ENCODE measurements at places on chromosomes 3 and 15.

GRCh38 chr3:126852511-126852910, 130.4 kb upstream of the PLXNA1 start:
- DNase-seq = no peak

- no peak for DNase-seq
Observed at GRCh38 chr3:187321766-187322165, 30.2 kb upstream of the MASP1 start.

- no peak for DNase-seq
Observed at GRCh38 chr3:160454995-160455394, 5.4 kb upstream of the TRIM59 start.

DNA sequence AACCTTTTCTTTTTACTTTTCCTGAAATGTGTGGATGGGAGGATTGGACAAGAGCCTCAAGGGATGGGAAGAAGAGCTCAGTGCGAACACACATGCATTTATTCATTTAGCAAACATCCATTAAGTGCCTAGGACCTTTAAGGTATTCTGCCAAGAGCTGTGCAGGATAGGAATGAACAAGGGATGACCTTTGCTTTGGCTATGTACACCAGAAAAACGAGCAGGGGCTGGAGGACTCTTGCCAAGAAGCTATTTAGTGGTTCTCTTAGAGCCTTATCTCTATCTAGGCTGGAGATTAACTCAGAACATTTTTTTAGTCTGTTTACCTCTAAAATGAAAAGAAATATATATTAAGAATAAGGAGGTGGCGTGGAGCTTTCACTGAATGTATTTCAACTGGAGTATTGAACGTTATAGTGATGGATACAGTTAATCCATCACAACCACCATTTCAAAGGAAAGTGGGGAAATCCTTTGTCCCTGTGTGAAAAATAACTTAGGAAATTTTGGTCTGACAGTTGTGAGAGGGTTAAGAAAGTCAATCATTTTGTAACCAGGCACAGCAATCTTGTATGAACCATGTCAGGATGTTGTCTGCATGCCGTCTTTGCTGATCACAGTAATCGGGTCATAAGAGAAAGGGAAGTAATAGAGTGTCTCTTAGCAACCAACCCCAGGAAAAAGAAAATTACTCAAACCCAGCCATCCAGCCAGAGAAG, 279.0 kb downstream of the LPP start:
- no peak for DNase-seq

- no peak for DNase-seq
Observed at GRCh38 chr3:107198581-107199181, 178.6 kb upstream of the CCDC54 start.

GRCh38 chr3:55974421-55975165, 487.5 kb upstream of the WNT5A start:
- no peak for DNase-seq

GRCh38 chr3:97264180-97264579, 449.8 kb downstream of the EPHA6 start:
- no peak for DNase-seq

DNA sequence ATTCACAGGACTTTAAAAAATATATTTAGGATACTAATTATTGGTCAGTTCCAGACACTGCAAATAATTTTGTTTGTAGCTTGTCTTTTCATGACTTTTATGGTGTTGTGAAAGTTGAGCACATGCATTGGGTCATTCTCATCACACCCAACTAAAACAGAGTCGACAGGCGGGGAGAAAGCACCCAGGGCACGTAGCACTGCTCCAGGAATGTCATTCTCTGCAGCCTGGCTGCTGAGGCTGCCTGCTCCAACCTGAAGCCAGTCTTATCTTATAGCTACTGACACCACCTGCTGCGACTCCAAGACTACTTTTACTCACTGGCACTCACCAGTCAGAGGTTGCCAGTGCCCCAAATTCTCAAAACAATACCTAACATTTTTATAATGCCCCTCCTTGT, 56.9 kb downstream of the ACAD9 start:
- DNase-seq = no peak

GRCh38 chr15:52331490-52332240, 36.1 kb upstream of the MYO5C start:
- no peak for DNase-seq

DNA sequence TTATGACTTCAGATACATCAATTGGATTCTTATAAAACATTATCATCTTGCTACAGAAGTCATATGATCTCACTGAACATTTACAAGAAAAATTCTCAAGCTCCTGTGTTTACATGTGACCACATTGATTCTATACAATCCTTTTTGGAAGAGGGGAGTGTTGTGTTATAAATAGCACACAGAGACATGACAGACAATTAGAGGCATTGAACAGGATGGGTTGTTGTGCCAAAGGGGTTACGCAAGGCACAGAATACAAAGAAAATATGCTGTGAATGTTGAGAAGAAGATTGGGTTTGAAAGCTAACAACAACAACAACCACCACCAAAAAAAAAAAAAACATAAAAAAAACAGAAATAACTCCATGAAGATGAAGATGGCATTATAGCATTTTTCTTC, 32.5 kb upstream of the TBL1XR1 start:
- no peak for DNase-seq

GRCh38 chr3:37833302-37834186, 28.1 kb upstream of the CTDSPL start:
- no peak for DNase-seq

DNA sequence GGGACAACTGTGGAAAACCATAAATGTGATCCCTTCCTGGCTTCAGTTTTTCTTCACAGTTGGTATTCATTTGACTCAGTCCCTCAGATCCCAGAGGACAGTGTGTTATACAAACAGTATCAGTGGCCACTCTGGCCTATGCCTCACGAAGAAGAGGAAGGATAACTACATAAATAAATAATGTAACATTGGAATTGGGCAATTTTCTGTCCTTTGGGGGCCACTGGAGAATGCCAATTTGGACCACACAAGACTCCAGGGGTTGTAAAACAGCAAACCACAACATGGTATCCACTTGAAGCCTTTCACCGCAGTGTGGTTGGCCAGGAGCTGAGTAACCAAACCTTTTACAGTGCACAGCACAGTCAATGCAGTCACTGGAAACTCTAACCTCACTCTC, 1077.0 kb downstream of the ROBO2 start:
- DNase-seq = no peak

GRCh38 chr15:23013681-23014080, 25.7 kb downstream of the TUBGCP5 start:
- DNase-seq = no peak

- DNase-seq = no peak
Observed at GRCh38 chr15:77688266-77688665, 55.6 kb upstream of the LINGO1 start.

DNA sequence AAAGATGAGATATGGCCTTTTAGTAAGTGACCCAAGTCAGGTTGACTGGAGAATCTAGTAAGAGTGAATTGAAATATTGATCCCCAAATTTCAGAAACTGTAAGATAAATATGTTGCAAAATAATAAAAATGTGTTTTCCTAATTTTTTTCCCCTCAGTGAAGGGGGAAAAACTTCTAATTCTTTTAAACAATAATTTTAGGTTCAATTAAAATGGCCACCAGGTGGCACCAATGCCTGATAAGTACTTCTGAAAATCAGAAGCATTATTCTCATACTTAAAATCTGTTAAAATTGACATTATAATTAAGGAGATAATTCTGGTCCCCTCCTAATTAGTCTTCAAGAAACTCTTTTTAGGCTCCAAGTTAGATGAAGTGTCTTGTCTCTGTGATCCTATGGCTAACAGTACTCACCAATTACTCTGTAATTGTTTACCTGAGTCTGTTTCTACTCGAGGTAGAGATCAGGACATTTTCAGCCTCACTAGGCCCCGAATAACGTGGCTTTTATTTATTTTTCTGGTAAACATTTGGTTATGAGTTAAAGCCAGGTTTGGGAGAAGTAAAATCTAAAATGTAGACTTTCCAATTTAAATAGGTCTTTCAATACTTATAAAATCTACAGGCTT, 52.6 kb downstream of the NMD3 start:
- no peak for DNase-seq

DNA sequence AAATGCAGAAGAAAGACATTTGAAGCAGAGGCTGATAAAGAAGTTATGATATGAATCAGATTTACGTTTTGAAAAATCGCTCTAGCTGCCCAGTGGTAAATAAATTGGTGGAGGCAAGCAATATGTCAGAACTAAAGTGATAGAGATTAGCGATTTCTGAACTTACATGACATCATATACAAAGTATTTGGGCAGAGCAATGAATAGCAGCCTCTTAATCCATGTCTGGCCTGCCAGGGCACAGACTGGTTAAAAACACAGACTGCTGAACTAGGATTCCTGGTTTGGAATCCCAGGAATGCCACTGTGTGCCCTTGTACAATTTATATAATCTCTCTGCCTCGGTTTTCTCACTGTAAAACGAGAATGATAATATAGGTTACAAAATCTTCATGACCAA, 243.1 kb upstream of the SETMAR start:
- DNase-seq = no peak

DNA sequence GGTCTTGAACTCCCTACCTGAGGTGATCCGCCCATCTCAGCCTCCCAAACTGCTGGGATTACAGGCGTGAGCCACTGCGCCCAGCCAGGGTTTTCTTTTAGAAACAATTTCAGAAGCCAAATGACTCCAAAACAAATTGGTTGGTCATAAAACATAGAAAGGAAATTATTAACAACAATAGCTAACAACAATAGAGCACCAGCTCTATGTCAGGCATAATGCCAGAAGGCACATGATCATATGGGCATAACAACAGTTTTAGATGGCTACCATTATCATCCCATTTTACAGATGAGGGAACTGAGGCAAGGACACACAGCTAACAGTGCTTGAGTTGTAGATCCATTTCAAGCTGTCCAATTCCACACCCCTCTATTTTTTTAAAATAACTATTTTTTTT, 22.2 kb upstream of the RAF1 start:
- DNase-seq = no peak

GRCh38 chr3:16496008-16496407, 17.5 kb downstream of the RFTN1 start:
- no peak for DNase-seq

- no peak for DNase-seq
Observed at GRCh38 chr3:12471241-12471640, 13.0 kb upstream of the TSEN2 start.

GRCh38 chr3:60752809-60753208, 498.4 kb downstream of the FHIT start:
- peak; percentile 30 for DNase-seq

DNA sequence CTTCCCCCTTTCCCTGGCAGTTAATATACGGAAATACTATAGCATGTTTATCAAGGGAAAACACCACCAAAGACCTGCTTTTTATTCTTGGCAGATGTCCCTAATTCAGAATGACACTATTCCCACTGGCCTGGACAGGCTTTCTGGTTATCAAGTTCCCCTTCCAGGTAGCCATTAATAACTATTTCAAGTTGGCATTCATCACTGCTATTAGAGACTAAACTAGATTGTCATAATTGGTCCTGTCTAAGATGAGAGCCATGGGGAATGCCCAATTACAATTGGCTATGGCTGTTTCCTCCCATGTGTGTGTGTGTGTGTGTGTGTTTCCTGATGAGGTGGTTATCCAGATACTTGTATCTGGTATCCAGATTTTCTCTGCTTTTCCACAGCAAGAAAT, 608.1 kb downstream of the SQOR start:
- no peak for DNase-seq

- DNase-seq = no peak
Observed at GRCh38 chr3:49781415-49782199, 4.7 kb downstream of the IP6K1 start.

GRCh38 chr3:136247436-136247835, 2.7 kb upstream of the PCCB start:
- DNase-seq = no peak

GRCh38 chr15:88695101-88695500, 56.3 kb downstream of the ISG20 start:
- DNase-seq = no peak

- DNase-seq = no peak
Observed at GRCh38 chr3:4856136-4856535, 123.1 kb upstream of the BHLHE40 start.

DNA sequence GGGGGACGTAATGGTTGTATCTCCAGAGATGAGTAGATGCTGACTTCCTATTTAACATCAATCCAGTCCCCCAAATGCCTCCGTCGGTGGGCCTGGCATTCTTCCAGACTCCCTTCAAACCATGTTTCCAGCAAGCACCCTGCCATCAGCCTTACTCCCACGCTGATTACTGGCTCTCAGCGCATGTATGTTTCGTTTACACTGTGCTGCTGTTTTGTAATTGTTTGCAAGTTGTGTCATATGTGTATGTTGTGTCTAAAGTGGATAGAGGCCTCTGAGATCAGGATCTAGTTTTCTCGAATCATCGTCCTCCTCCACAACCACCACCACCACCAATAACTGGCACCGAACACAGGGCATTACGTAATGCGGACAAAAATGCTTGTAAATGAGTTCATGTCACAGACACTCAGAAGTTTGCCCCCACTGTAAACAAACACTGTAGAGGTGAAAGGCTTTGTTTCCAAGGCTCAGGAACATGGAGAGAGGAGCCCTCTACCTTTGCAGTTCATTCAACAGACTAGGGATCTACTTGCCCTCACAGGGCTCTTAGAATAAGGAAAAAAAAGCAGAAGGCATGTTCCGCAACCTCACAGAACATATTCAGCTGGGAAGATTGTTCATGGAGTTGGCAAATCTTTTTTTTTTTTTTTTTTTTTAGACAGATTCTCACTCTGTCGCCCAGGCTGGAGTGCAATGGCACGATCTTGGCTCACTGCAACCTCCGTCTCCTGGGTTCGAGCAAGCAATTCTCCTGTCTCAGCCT, 46.1 kb upstream of the SEMA4B start:
- DNase-seq = no peak

GRCh38 chr15:100335335-100335999, 6.3 kb downstream of the ADAMTS17 start:
- DNase-seq = no peak

DNA sequence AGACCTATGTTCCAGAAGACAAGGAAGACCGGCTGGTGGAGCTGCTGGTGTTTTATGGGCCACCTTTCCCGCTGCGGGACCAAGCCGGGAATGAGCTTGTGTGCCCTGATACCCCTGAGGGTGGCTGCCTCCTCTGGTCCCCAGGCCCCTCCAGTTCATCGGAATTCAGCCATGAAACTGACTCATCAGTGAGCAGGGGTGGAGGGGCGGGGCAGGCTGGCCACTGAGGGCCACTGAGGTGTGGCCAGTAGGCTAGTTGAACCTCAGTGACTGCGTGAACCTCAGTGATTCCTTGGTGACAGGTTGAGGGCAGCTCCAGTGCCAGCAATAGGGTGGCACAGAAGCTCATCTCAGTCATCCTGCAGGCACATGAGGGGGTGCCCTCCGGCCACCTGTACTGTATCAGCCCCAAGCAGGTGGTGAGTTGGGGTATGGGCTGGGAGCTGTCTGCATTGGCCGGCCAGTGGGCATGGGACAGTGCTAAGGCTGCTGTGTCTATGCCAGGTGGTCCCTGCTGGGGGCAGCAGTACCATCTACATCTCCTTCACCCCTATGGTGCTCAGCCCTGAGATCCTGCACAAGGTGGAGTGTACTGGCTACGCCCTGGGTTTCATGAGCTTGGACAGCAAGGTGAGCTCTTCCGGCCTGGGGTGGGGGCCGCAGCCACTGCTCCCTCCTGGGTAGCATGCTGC, 20.3 kb downstream of the ACAA1 start:
- no peak for DNase-seq
